ENCODE measurements at places on chromosomes 5 and 9.

DNA sequence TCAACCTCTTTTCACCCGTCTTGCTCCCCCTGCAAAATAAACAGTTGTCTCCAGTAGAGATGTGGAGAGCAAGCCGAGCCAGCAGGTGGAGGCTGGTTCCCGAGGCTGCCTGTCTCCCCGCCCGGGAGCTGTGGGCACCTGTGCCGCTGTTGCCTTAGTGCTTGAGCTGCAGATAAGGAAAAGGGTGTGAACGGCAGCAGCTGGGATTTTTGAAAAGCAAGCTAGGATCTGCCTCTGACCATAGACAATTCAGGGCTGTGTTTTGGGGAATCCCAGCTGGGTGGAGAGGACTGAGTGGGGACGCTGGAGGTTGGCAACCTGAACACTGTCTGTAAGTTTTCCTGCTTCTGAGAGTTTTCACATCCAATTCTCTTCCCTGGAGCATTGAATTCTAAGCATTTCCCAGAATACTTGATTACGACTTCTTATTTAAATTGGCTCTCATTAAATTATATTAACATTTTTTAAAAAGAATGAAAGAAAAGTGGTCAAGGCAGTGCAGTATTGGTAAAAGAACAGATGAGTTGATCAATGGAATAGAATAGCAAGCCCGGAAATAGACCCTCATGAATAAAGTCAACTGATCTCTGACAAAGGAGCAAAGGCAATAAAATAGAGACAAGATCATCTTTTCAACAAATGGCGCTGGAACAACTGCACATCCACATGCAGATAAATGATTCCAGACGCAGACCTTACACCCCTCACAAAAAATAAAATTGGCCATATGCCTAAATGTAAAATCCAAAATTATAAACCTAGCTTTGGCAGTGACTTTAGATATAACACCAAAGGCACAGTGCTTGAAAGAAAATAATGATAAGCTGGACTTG lies 9.7 kb downstream of the WNK2 start:
- DNase-seq, result peak; percentile 22

GRCh38 chr9:4700091-4700490 lies 20.7 kb downstream of the CDC37L1 start:
- DNase-seq, result no peak

- no peak for DNase-seq
Observed at GRCh38 chr5:156825688-156826087, 24.4 kb upstream of the PPP1R2B start.

DNA sequence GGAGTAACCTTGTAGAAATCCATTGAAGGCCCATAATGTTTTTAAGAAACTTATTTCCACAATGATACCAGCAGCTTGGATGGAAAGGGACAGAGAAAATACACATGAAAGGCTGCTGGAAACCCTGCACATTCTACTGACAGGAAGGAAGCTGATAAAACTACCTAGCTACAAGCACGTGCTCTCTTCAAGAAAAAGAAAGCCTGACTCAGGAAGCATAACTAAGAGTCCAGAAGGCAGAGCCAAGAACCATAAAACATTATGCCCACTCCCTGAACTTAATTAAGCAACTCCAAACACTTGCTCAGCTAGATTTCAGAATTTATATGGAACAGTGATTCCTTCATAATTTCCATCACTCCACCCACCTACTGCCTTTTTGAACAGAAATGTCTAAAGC lies 430.8 kb downstream of the SEMA5A start:
- no peak for DNase-seq

- DNase-seq, result no peak
Observed at GRCh38 chr9:114989600-114990410, 59.4 kb upstream of the TNFSF8 start.

GRCh38 chr5:143933451-143933850 lies 121.5 kb downstream of the HMHB1 start:
- no peak for DNase-seq

DNA sequence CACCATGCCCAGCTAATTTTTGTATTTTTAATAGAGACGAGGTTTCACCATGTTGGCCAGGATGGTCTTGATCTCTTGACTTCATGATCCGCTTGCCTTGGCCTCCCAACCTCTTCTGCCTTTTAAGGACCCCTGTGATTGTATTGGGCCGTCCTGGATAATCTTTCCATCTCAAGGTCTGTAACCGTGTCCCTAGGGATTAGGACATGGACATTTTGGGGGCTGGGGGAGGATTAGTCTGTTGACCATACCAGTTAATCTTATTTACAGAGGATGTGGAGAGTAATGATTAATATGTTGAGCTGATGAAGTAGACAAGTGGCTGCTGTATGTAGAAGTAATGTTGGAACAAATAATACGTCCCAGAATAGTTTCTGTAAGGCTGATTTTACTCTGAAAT lies 23.1 kb downstream of the LNPEP start:
- no peak for DNase-seq

DNA sequence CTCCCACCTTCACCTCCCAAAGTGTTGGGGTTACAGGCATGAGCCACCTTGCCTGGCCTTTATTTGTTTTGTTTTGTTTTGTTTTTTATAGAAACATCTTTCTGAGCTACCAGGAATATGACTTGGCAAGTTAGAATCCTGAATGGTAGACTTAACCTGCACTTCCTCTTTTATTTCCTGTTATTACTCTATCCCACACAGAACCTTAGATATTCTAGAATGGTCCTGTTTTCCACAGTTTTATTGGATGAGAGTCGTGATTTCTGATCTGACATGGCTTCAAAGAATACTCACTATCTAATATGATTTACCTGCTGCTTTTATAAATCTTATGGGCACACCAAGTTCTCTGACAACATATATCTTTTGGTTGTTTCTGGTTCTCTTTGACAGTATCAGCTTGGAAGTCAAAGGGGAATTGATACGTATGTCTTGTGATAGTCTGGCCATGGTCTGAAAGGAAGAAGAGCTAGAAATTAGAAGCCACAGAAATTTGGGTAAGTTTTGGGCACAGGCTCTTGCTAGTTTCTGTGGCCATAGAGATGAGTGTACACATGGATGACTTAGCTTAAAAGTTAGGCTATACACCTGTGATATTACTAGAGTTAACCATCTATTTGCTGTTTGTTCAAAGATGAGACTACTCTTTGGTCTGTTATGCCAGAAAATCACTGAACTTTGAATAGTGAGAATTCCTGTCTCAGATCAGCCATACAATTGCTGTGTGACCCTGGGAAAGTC lies 4.7 kb upstream of the PANK3 start:
- DNase-seq, result no peak

GRCh38 chr5:143445776-143446175 lies 42.3 kb upstream of the NR3C1 start:
- no peak for DNase-seq

- DNase-seq, result no peak
Observed at GRCh38 chr9:25350011-25350410, 328.2 kb downstream of the TUSC1 start.

GRCh38 chr9:68619636-68620035 lies 79.0 kb upstream of the TMEM252 start:
- DNase-seq, result no peak

DNA sequence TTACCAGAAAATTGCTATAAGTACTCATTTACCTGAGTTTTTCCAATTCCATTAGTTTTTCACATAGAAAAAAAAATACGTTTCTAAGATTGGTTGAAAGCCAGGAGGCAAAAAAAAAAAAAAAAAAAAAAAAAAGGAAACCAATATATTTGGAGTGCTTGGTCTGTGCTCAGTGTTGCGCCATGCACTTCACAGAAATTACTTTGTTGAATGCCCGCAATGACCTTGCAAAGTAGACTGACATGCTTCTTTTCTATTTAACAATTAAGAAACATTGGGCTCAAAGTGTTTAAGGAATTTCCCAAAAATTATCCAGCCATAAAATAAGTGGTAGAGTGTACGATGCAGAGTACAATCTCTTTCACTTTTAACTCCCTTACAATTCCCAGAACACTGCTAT lies 65.2 kb upstream of the PAPPA start:
- no peak for DNase-seq

DNA sequence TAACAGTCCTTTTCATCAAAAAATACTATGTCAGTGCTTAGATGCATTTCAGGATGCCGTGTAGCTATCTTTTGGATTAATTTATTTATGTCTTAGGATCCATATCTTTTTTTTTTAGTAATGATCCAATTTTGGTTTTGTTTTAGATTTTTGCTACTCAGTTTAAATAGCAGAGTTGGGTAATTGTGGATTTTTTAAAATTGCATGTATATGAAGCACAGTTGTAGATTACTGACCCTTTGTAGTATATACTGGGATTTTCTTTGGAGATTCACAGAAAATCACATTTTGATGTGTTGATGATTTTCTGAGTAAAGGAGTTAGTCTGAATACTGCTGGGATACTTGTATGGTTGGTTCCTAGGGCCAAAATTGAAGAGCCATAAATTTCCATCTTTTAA lies 111.8 kb downstream of the NIPBL start:
- no peak for DNase-seq

- no peak for DNase-seq
Observed at GRCh38 chr9:112753725-112754124, 3.2 kb downstream of the SNX30 start.

GRCh38 chr5:61887271-61887670 lies 418.7 kb upstream of the KIF2A start:
- DNase-seq, result no peak

DNA sequence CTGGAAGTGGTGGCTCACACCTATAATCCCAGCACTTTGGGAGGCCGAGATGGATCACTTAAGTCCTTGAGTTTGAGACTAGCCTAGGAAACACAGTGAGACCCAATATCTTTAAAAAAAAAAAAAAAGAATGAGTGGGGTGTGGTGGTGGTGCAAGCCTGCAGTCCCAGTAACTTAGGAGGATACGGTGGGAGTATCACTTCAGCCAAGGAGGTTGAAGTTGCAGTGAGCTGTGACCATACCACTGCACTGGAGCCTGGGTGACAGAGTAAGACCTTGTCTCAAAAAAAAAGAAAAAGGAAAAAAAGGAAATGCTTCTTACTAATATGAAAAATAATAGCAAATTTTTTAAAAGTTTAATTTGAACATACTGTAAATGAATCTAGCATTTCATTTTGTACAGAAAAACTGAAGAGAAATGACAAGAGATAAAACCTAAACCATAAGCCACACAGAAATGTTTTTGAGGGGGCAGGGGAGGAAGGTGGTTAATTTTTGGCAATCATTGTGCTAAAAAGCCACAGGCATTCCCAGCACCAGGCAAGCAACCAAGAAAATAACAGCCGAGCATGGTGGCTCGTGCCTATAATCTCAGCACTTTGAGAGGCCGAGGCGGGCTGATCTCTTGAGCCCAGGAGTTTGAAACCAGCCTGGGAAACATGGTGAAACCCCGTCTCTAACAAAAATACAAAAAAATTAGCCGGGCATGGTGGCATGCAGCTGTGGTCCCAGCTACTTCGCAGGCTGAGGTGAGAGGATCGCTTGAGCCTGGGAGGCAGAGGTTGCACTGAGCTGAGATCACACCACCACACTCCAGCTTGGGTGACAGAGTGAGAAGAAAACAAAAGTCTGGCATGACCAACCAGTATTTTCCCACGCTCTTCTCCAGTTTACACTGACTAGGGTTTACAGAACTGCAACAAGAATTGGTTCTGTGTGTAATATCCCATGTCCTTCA lies 114.5 kb upstream of the NR5A1 start:
- DNase-seq, result no peak

DNA sequence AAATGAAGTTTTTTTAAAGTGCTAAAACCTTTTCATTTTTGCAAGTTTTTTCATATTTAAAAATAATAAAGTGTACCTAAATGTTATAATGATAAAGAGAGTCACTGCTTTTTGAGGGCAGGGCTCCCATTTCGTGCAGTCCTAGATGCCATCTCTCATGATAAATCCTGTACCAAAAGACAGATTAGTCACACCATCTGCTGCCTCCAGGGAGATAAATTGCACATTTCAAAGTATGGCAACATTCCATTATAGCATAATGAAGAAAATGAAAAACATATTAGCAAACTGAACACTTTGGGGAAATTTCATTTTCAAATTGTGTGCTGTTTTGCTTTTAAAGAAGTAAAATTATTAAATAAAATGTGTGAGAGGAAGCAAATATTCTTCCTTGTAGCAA lies 257.2 kb downstream of the KIAA0825 start:
- DNase-seq, result no peak

- no peak for DNase-seq
Observed at GRCh38 chr5:32589942-32590869, 4.8 kb downstream of the SUB1 start.

GRCh38 chr5:160887780-160888179 lies 35.8 kb upstream of the ATP10B start:
- DNase-seq, result no peak

GRCh38 chr5:112551419-112552032 lies 132.4 kb upstream of the EPB41L4A start:
- no peak for DNase-seq

DNA sequence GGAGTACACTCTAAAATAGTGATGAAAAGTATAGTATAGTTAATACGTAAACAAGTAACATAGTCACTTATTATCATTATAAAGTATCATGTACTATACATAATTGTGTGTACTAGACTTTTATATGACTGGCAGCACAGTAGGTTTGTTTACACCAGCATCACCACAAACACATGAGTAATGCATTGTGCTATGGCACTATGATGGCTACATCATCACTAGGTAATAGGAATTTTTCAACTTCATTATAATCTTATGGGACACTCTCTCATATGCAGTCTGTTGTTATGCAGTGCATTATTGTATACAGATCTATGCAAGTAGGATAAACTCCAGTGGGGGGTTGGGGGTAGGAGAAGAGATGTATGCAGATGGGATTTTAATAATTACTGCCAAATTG lies 52.7 kb upstream of the ELL2 start:
- DNase-seq, result no peak

- no peak for DNase-seq
Observed at GRCh38 chr5:176371621-176372539, 6.6 kb downstream of the ARL10 start.

- no peak for DNase-seq
Observed at GRCh38 chr5:67190861-67191260, 5.7 kb downstream of the CD180 start.

DNA sequence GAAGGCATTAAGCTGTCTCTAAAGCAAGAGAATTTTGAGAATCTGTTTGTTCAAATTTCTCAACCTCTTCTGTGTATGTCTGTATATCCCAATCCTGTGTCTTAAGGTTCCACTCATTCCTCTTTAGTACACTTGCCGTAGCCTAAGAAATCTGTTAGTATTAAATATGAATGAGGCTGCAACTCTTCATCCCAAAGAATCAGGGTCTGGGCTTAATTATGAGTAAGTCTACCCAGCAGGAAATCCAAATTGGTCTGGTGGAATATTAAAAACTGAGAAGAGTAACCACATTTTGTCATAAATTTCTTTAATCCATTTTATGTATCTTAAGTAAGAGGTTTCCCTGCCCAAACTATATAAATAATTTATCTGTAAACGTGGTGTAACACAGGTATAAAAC lies 1171.2 kb downstream of the CDH12 start:
- no peak for DNase-seq

DNA sequence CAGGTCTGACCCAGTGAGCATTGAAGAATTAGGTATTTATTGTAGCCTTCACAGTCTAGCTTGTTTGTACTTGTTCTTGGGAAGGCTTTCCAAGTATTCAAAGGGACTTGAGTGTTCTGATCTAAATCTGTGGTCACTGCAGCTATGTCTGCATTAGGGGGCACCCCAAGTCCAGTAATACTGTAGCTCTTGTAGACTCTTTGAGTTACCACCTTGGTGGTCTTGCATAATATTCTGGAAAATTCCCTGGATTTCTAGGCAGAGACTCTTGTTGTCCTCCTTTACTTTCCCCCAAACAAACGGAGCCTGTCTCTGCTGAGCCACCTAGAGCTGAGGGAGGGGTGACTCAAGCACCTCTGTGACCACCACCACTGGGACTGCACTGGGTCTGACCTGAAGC lies 149.5 kb upstream of the DHFR start:
- DNase-seq, result no peak

Measured in left cardiac atrium (tissue), 4 donors.